ENCODE measurements at places on chromosomes 7 and 10.

- DNase-seq, result no peak
These were observed 1.8 kb downstream of the A1CF start for GRCh38 chr10:50883629-50884028.

DNA sequence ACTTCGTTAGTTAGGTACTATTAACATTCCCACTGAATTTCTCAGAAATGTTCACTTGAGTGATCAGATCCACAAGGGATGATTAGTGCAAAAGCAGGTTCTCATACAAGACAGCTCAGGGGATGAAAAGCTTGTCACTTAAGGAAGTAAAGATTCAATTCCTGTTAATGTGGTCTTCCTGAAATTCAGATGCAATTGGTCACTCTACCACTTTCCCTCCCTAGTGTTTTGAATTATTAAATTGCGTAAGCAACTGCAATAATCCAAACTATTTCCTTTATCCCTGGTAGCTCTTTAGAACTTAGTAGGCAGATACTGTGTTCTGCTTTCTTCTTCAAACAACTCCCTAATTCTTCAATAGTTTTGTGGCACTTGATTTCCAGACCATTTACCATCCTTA, 121.4 kb downstream of the MAGI2 start:
- no peak for DNase-seq

DNA sequence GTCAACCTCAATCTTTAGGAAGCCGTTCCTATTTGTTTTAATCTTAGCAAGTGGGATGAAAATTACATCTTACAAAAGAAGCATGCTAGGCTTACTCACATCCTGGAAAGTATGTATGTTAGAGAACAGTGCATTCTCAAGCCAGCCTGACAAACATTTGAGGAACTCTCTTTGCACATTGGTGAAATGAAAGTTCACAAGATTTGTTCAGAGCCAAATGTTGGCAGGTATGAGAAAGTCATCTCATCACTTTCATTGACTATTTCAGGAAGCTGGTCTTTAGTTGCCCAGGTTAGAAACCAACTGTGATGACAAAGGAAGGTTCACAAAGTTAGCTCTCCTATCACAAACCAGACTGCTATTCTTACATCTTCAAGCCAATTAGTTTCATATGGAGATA, 57.1 kb downstream of the ABCB1 start:
- DNase-seq, result peak; percentile 12

GRCh38 chr7:65239324-65239706, 134.3 kb upstream of the ZNF92 start:
- no peak for DNase-seq
